ENCODE measurements at places on chromosomes 11 and 22. TPM values are rescaled to one million over a fixed set of nuclear protein-coding genes. Genes with fewer than 3 reads are reported as not detected.

GRCh38 chr22:44273175-44273574, 39.6 kb downstream of the SHISAL1 start:
- DNase-seq, result no peak

The KCNQ1 gene
- 0.09 TPM for total RNA-seq

The MRPL21 gene
- total RNA-seq, result 52.2 TPM

The SCN4B gene
- 0.13 TPM for total RNA-seq

The ADORA2A gene
- 17.1 TPM for total RNA-seq

The MMP7 gene
- total RNA-seq, result not detected

The ADAMTS8 gene
- not detected for total RNA-seq

GRCh38 chr11:85989746-85990145, 79.1 kb downstream of the PICALM start:
- DNase-seq, result no peak

The DYNC2H1 gene
- total RNA-seq, result 5.7 TPM

The SMC1B gene
- 0.07 TPM for total RNA-seq

Data from endothelial cell of umbilical vein (primary cell).